ENCODE measurements at places on chromosomes 6 and 20.

- no peak for DNase-seq
Observed at GRCh38 chr6:31090275-31090972, 22.0 kb downstream of the C6orf15 start.

GRCh38 chr6:52576392-52577021 is 353 bp downstream of the TRAM2 start:
- DNase-seq, result peak; percentile 57

DNA sequence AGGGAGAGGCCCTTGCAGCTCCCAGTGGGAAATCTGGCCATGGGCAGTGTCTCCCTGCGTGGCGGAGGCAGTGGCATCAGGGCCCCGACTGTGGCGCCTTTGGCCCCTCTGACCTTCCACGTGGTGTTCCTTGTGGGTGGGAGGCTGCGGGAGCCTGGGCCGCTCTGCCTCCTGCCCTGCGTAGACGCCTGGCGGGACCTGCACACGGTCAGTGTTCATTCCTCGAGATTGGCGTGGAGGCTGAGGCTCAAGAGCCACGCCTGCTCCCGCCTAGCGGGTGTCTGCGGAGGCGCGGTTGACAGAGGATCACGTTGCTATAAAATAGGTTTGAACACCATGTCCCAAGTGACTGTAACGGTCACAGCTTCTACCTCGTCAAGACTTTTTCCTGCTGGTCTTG is 14.0 kb downstream of the COL9A3 start:
- no peak for DNase-seq

GRCh38 chr20:52269321-52269720 is 77.7 kb upstream of the ZFP64 start:
- no peak for DNase-seq

- DNase-seq, result no peak
Observed at GRCh38 chr6:13742961-13743735, 31.5 kb upstream of the RANBP9 start.

- DNase-seq, result no peak
Observed at GRCh38 chr6:49225471-49225870, 237.6 kb downstream of the MMUT start.

DNA sequence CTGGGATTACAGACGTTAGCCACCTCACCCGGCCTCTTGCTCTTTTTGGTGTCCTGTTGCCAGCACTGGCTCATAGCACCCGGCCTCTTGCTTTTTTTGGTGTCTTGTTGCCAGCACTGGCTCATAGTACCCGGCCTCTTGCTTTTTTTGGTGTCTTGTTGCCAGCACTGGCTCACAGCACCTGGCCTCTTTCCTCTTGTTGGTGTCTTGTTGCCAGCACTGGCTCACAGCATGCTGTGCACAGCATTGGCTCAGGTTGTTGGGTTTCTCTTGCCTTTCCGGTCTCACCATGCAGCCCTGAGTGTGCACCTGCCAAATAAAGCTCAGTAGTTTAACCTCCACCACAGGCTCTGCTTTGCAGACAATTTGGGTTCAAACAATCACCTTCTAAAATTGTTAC is 208.2 kb downstream of the THBS2 start:
- no peak for DNase-seq

DNA sequence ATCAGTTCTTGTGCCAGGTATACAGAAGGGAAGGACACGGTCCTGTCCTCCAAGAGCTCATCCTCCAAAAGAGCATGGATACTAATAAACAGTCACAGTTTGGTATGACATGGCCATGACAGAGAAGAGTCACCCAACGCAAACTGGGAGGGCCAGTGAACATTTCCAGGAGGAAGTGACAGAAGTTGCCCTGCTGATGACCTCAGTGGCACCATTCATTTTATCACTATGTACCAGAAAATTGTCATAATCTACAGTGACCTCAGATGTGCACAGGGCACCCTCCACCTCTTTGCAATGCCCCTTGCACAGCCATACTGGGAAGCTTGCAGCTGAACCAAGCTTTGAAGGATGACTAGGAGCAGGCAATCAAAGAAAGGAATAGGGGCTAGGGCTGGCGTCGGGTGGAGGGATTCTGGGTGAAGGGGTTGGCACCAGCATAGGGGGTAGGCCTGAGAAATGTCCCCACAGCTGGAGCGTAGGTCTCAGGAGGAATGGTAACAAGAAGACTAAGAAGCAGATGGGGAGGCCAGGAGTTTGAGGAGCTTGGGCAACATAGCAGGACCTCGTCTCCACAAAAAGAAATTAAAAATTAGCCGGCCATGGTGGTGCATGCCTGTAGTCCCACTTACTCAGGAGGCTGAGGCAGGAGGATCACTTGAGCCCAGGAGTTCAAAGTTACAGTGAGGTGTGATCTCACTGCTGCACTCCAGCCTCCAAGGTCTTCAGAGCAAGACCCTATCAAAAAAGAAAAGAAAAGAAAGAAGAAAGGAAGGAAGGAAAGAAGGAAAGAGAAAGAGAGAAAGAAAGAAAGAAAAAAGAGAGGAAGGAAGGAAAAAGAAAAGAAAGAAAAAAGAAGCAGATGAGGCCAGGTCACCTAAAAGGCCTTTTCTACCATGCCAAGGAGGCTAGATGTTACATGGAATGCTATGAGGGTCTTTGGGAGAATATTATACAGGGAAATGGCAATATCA is 65.3 kb upstream of the SNX9 start:
- DNase-seq, result no peak

DNA sequence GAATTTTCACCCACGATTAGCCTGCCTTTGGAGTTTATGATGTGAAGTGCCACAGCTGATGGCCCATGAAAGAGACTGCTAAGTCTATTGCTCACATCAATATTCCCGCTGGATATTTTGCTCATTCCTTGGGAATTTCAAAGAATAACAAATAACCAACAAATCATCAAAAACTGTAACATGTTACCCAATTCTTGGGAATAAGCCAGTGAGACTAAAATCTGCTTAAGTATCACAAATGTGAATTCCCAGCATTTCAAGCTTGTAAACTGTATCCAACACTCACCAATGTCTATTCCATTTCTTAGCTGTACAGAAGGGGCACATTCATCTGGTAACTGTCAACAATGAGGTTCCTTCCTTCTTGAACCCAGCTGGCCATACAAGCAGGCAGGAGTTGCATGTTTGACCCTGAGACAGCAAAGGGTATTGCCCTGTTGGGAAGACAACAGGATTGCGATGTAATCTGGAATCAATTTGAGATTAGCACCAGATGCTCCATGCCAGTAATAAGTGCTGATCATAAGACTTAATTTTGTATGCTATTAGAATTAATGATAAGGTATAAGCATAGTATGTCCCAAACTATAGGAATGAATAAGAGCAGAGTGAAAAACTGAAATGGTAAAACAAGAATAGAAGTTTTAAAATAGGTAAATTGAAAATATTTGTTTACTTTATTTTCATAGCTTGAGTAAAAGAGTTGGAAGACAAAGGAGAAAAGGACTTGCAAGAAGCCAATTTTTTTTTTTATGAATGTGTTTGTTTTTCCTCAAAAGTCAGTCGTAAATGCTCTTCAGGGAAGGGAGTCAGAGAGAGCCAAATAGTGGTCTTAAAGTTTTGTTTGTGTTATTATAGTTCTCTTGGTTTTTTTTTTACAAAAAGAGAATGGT is 58.8 kb downstream of the RSPO3 start:
- DNase-seq, result no peak

GRCh38 chr20:19901226-19901625 is 115.9 kb upstream of the NAA20 start:
- no peak for DNase-seq

GRCh38 chr6:110493253-110493800 is 16.9 kb upstream of the SLC22A16 start:
- DNase-seq, result no peak

- DNase-seq, result no peak
Observed at GRCh38 chr6:159821122-159821521, 21.0 kb downstream of the PNLDC1 start.

DNA sequence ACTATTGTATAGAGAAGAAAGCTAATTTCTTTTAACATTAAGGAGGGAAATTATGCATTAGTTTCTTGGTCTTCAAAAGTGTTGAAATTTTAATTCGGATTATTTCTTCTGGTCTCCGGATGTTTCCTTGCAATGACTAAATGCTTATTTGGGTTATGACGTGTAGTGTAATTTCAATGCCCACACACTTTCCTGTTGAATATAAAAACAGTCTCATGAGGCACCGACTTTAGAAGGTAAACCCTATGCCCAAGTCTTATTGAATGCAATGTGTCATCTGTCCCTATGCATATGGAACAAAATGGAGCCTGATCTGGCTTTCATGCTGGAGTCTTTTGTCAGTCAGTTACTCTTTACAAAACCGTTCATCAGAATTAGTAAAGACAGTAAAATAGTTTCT is 17.7 kb downstream of the GJA1 start:
- no peak for DNase-seq

DNA sequence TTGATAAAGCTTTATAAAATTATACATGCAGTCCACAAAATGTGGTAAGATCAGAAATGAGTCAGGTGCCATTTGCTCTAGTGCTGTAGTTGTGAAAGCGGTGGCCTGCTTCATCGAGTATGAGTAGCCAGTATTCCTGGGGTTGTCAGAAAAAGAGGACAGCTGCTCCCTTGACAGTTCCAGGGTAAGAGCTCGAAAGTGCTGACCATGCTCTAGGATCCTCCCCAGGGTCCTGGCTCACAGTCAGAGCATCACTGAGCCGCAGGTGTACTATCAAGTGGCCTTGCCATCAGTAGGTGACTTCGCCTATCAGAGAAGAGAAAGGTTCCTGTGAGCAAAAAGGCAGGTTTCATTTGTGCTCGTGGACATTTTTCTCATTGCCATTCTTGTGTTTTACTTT is 3.6 kb downstream of the BTBD3 start:
- DNase-seq, result no peak

DNA sequence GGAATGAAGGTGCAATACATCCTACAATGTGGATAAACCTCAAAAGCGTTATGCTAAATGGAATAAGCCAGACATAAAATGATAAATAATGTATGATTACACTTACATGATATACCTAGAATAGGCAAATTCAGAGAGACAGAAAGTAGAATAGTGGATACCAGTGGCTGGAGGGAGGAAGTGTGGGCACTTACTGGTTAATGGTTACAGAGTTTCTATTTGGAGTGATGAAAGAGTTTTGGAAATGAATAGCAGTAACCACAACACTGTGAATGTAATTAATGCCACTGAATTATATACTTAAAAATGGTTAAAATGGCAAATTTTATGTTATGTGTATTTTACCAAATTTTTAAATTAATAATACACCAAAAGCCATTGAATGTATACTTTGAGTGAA is 71.4 kb upstream of the CST7 start:
- DNase-seq, result no peak

GRCh38 chr6:107009499-107009898 is 18.5 kb upstream of the MTRES1 start:
- DNase-seq, result no peak

DNA sequence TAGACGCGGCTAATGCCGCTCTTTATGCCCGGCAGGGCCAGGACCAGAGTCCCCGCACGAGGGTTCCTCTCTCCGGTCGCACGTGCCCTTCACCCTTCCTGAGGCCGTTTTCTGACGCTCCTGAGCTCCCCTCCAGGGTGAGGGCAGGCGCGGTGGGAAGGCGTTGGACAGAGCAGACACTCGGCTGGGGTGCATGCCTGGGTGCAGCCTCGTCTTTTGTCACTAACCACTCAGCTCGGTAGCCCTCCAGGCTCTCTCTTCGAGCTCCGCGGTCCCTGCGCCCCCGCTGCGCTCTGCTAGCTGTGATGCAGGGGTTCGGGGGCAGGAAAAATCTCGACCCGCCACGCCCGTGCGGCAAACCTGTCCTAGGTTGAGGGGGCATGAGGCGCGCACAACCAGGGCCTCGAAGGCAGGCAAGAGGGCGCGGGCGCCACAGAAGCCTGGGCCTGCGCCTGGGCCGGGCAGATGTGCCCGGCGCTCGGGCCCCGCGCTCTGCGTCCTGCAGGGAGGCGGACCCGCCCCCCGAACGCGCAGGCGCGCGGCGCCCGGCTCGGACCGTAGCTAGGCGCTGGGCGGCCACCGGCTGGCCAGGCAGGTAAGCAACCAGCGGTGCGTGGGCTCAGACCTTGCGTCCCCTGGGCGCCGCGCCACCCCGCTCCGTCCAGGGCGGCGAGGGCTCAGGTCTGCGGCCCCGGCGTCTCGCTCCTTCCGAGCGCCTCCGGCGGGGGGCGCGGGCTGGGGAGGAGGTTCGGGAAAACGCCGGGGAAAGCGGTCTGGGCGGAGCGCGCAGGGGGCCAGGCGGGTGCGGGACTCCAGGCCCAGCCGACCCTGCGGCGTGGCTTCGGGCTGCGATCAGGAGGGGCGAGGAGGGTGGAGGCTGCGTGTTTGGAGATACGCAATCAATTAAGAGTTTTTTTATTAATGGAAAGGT is at the start of gene L3MBTL1:
TSS of gene L3MBTL1 (plus strand) at position 548 of the 931 bp plus-strand sequence. CDS start 5,807 bp downstream, outside the sequence.
- no peak for DNase-seq

DNA sequence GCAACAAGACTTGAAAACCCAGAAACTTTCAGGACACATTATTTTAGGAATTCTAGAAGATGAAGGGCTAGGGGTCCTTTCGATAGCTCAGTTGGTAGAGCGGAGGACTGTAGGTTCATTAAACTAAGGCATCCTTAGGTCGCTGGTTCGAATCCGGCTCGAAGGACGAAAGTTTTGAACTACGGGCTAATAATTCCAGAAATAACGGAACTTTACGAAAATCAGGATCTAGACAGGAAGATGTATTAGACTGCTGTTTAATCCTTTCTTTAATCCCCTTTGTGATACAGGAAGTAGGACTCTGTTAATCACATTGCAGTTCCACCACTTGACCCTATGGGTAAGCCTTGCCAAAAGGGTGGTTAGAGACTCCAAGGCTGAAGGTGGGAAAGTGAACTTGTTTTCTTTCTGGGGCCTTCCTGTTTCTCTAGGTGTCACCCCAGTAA is 21.2 kb upstream of the ABT1 start:
- no peak for DNase-seq

DNA sequence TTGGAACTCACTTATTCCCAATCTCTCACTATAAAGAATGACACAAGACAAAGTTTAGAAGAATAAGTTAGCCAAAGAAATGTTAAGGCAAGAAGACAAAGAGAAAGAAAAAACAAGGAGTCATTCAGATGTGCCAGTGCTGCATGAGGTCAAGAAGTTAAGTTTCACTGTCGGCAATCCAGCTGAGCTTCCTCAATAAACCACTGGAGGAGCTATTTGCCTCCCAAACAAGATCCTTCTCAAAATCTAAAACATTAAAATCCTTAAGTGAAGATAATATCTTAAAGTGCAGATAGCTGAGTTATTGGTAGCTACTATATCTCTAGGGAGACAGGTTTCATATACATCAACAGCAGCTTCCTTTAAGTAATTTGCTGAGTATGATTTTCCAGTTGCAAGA is 512.3 kb downstream of the HDGFL1 start:
- DNase-seq, result no peak

DNA sequence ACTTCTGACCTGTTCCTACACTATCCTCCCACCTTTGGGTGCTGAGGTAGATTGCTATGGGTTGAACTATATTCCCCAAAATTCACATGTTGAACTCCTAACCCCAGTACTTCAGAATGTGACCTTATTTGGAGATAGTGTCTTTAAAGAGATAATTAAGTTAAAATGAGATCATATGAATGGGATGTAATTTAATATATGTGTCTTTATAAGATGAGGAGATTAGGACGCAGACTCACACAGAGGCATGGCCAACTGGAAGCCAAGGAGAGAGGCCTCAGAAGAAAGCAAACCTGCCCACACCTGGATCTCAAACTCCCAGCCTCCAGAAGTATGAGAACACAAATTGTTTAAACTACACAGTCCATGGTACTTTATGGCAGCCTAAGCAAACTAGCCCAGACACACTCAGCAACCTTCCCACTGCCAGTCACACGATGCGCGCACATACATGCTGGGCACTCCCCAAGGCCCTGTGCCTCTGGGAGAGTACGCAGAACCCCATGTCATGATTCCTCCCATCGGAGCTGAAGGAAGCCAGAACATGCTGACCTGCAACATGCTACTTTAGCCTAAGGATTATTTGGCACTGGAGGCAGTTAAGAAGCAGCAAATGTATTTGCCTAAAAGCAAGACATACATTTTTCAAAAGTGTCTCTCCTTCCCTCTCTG is 8.9 kb upstream of the SLC22A1 start:
- DNase-seq, result no peak

Data from hypothalamus (tissue), 51 donors.